Aorta (tissue), 5 donors: ENCODE measurements at places on chromosomes 6 and 20. TPM values are rescaled to one million over a fixed set of nuclear protein-coding genes. Genes with fewer than 3 reads are reported as not detected.

DNA sequence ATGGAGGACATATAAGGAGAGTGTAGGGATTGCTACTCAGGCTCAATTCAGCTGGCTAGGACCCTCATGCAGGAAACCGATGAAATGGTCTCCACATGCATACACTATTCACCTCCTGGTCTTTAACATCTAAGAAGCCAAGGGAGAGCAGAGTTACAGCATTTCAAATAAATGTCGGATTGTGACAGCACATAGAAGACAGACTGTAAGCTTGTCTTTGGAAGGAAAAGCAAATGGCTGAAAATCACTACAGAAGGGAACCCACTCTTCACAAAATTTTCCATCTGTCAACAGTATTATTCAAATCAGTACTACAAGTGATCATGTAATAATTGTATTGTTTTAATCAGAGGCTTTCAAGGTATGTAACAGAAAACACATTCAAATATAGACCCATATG lies 72.9 kb downstream of the ATG5 start:
- no peak overlapping the region for H3K4me3 ChIP-seq
- DNase-seq: no peak
- H3K4me1 ChIP-seq: peaks cover 2% of the 10 kb centered on the region
- H3K27me3 ChIP-seq: no peaks in the 10 kb centered on the region

GRCh38 chr6:52317841-52318581 lies 33.5 kb upstream of the MCM3 start:
- H3K27ac ChIP-seq: no peak overlapping the region
- no peak overlapping the region for H3K4me3 ChIP-seq
- no peaks in the 10 kb centered on the region for H3K36me3 ChIP-seq
- H3K4me1 ChIP-seq: no peaks in the 10 kb centered on the region

DNA sequence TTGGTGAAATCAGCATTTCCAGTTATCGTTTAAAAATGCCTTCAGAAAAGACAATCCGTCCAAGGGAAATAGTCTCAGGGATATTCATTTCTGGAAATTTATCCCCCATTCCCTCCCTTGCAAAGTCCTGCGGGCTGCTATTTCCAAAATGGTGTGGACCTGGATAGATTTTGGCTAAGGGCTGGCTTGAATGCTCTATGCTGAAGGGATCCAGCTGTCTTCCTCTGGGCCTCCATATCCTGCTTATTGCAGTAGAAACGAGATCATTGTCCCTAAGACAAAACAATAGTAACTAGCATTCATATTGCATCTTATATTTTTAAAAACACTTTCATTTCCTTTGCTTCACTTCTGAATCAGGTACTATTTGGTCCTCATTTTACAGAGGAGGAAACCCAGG lies 129.9 kb downstream of the ANKRD60 start:
- no peaks in the 10 kb centered on the region for H3K27me3 ChIP-seq
- H3K27ac ChIP-seq: no peak overlapping the region
- H3K4me1 ChIP-seq: no peaks in the 10 kb centered on the region
- H3K36me3 ChIP-seq: no peaks in the 10 kb centered on the region

The KCNB1 gene
- not detected for polyA plus RNA-seq

The TRIM10 gene
- not detected for polyA plus RNA-seq

- H3K4me3 ChIP-seq: no peak overlapping the region
- no peaks in the 10 kb centered on the region for H3K4me1 ChIP-seq
- no peak for DNase-seq
- no peaks in the 10 kb centered on the region for H3K36me3 ChIP-seq
Observed at GRCh38 chr6:139919107-139920026, 544.9 kb upstream of the CITED2 start.

DNA sequence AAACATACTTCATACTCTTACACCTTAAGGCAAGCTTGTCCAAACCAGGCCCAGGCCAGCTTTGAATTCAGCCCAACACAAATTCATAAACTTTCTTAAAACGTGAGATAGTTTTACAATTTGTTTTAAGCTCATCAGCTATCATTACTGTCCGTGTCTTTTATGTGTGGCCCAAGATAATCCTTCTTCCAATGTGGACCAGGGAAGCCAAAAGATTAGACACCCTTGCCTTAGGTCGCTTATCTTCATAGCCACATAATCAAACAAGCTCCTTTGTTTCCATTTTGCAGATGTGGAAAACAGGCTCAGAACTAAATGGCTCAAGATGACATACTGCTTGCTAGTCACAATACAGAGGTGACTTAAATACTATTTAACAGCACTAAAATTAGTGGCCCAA lies 6.0 kb downstream of the SALL4 start:
- H3K27ac ChIP-seq: no peak overlapping the region
- no peaks in the 10 kb centered on the region for H3K36me3 ChIP-seq
- no peak overlapping the region for H3K4me3 ChIP-seq
- no peak for DNase-seq
- H3K27me3 ChIP-seq: no peaks in the 10 kb centered on the region
